Stimulated activated CD8-positive, alpha-beta memory T cell treated with anti-CD3 and anti-CD28 coated beads, Interleukin-15, amount 100 ng/mL, for 24 hours (primary cell): ENCODE measurements at places on chromosomes 5 and 9.

- DNase-seq, result no peak
Observed at GRCh38 chr5:91141642-91142041, 241.5 kb downstream of the ARRDC3 start.

GRCh38 chr9:92668746-92669526 lies 995 bp downstream of the IPPK start:
- no peak for DNase-seq

- DNase-seq, result no peak
Observed at GRCh38 chr5:84642795-84643194, 258.1 kb upstream of the EDIL3 start.

GRCh38 chr9:14395317-14396082 lies 81.6 kb upstream of the NFIB start:
- DNase-seq, result no peak

- DNase-seq, result no peak
Observed at GRCh38 chr5:122112063-122112462, 17.3 kb upstream of the ZNF474 start.

DNA sequence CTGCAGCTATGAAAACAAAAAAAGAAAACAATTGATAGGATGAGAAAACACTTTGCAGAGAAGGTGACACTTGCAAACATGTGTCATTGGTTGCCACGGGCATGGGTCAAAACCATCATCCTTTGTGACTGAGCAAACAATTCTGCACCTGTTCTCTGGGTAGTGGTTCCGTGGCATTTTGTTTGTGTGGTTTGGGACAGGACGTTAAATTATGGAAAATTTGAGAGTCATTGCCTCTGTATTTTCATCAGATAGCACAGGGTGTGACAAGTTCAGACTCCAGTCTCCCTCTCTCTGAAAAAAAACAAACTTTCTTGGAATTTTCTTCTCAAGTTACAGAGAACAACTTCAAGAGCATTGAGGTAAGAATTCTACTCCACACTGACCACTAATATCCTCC lies 113.4 kb upstream of the HMHB1 start:
- DNase-seq, result no peak

- DNase-seq, result no peak
Observed at GRCh38 chr5:66814146-66814991, 218.2 kb downstream of the MAST4 start.

DNA sequence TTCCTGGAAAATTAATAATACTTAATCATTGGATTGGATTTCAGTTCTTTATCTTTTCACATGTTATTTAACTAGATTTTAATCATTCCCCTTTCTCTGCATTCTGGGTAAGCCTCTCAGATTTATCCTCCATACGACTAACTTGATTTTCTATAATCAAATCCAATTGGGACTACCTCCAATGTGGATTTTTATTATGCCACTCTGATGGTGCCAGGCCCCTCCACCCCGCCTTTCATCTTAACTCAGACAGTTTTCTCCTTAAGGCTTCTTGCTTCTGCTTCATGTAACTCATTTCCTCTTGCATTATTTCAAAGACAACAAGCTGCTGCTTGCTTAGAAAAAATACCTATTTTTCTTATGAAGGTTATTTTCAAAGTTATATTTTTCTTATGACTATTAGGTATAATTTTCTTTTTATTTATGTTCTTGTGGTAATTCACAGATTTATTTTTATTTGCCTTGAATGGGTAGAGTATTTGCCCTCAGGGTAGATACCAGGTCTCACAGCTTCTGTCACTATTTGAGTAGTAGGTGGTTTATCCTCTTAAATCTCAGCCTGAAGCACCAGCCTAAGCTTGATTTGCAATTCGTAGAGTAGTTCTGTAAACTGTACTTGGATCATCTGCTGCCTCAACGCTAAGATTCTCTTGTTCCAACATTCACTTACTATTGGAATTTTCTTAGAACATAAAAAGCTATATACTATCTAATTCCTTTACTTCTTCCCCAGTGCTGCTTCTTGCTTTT lies 659.0 kb upstream of the ARRDC3 start:
- no peak for DNase-seq

DNA sequence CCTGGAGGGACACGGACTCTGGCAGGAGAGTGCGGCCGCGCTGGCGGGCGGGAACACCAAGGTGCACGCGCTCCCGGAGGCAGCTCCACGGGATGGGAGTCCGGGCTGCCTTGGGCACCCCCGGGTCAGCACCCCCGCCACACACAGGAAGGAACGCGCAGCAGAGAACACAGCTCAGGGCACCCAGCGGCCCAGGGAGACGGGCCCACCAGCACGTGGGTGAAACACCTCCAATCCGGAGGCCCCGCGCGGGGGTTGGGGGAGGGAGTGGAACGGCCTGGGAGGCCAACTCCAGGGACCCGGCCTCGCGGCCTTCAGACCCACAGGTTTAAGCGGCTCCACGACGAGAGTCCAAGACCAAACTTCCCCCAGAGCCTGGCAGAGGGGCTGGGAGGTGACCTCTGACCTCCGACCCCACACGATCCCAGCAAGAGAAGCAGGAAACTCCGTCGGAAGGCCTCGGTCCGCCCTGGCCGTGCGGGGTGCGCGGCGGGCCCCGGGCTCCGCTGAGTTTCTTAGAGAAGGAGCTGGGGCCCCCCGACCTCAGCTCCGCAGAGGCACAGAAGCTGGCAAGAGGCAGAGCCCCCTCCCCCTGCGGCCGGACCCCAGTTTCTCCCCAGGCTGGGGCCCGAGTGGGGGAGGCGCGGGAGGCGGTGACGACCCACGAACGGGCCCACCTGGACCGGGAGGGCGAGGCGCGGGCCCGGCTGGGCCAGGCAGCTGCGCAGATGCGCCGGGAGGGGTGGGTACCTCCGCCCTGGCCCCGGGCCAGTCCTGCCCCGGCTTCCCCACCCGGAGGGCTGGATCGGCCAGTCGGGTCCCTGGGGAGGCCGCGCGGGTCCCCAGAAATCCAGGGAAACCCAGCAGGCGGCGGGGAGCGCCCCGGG lies 851 bp downstream of the NACC2 start:
- DNase-seq, result no peak

GRCh38 chr9:103397868-103398600 lies 402.9 kb downstream of the CYLC2 start:
- DNase-seq, result no peak

DNA sequence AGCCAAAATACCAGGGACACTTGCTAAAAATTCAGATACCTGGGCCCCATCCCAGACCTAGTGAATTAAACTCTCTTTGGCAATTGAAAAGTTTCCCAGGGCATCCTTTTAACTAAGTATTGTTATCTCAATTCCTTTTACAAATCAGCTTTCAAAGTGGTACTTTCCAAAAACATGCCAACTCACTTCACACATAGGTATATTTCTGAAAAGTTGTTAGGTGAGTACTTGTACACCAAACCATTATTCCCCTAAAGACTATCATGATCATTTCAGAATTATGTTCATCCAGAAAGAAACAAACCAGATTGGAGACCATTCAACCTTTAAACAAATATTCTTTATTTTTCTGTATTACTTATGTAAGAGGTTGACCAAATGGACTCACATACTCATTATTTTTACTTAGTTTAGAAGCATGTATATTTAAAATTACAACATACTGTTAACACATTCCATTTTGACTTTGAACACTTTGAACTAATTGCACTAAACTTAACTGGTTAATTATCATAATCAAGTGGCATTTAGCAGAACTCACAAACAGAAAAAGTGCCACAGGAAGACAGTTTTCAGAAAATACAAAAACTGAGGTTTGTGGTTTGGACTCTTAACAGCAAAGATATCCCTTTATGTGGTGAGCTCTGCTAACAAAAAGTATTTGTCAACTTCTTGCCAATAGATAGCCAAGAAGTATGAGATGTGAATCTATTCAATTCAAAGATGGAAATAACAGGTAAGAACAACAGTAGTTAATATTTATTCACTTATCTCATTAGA lies 40.7 kb downstream of the KIAA0825 start:
- no peak for DNase-seq

GRCh38 chr9:106874031-106874430 lies 11.1 kb downstream of the ZNF462 start:
- no peak for DNase-seq

- DNase-seq, result no peak
Observed at GRCh38 chr9:2359891-2360471, 261.6 kb upstream of the VLDLR start.

- DNase-seq, result no peak
Observed at GRCh38 chr5:167877114-167877722, 414.2 kb upstream of the WWC1 start.

- no peak for DNase-seq
Observed at GRCh38 chr5:105663671-105664070, 2007.1 kb downstream of the EFNA5 start.

GRCh38 chr5:146213210-146213826 lies 9.9 kb downstream of the RBM27 start:
- no peak for DNase-seq

GRCh38 chr9:108142504-108143201 lies 653.1 kb upstream of the KLF4 start:
- DNase-seq, result no peak

DNA sequence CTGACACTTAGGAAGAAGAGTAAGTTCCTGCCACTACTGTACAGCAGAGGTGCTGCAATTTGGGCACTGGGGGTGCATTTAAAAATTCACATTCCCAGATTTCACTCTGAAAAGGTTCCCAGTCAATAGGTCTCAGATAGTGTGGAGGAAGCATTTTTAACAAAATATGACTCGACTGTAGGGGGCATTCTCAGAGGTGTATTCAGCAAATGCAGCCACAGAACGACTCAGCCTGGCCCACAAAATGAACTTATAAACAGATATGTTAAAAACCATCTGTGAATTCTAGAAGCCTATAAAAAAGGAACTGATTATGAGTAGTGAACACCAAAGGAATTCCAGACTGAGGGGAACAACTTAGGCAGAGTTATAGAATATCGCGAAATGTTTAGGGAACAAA lies 31.1 kb downstream of the MLLT3 start:
- DNase-seq, result no peak

DNA sequence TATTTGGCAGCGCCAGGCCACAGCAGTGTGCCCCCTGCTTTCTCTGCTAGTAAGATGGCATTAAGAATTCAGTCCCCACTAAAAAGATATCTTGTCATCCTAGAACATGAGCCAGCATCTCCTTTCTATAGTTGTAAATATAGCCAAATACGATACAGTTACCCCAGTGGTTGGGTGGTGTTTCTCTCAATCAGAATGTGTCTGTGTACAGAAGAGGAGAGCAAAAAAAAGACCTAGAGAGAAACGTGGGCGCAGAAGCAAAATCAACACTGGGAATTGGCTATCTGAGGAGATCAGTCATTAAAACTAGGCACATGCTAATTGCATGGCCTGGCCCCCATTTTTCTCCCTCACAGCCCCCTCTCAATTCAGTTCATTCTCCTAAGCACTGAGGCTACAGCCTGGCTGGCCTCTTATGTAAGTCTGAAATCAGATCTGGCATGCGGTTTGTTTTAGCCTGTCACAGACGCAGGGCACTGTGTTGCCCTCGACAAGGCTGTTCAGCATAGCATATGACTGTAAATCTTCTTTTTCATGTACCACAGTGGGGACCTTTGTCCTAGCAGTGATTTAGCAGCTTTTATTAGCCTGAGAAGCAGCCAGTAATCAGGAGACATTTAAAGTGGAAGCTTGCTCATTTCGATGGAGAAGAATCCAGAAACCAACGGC lies 57.8 kb downstream of the RORB start:
- no peak for DNase-seq

- no peak for DNase-seq
Observed at GRCh38 chr5:180807654-180808414, 5.2 kb upstream of the MGAT1 start.

- DNase-seq, result no peak
Observed at GRCh38 chr5:150516011-150516410, 8.1 kb downstream of the NDST1 start.

GRCh38 chr9:32351845-32352244 lies 32.6 kb upstream of the ACO1 start:
- no peak for DNase-seq

- DNase-seq, result no peak
Observed at GRCh38 chr5:63928451-63928850, 33.8 kb downstream of the HTR1A start.

GRCh38 chr9:97354637-97355036 lies 47.2 kb downstream of the CCDC180 start:
- no peak for DNase-seq

- no peak for DNase-seq
Observed at GRCh38 chr5:68290847-68291246, 75.3 kb downstream of the PIK3R1 start.

GRCh38 chr5:2607598-2607997 lies 143.9 kb downstream of the IRX2 start:
- DNase-seq, result no peak

GRCh38 chr5:169943026-169943425 lies 37.3 kb downstream of the INSYN2B start:
- DNase-seq, result no peak

DNA sequence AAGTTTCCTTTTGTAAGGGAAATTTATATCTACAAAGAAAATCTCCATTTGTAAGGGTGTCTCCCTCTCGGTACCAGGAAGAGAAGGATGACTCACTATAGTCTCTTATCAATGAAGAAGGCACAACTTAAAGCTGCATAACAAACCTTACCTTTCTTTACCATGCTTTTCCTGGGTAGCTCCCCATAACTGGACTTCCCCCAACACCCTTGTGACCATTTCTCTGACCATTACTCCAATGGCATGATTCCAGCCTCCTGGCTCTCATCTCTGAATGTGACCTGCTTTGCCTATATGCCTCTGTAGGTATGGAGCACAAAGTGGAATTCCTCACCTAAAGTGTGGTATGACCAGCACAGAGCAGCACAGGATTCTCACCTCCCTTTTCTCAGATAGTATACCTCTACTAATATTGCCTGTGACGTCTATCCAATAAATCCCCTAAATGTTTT lies 62.8 kb downstream of the GNA14 start:
- DNase-seq, result no peak

GRCh38 chr5:96257904-96258303 lies 175.1 kb downstream of the PCSK1 start:
- DNase-seq, result no peak

DNA sequence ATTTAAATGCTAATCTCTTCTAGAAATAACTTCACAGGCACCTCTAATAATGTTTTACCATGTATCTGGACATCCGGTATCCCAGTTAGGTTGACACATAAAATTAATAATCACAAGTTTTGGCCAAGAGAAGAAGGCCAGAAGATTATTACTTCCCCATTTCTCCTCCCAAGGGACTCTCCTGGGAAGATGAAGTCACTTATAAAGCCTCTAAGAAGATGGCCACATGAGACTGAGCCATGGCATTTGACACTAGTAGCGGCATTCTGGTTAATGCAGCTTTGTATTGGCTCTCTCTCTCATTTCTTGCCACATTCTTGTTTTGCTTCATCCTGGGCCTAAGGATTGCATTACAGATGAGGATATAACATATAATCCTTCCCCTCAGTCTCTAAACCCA lies 34.5 kb upstream of the RASA1 start:
- DNase-seq, result no peak

GRCh38 chr9:70551396-70551795 lies 136.9 kb upstream of the KLF9 start:
- no peak for DNase-seq
